Stimulated activated CD8-positive, alpha-beta memory T cell treated with anti-CD3 and anti-CD28 coated beads, Interleukin-7, amount 100 ng/mL, for 1 hour (primary cell): ENCODE measurements at places on chromosomes 5 and 9.

DNA sequence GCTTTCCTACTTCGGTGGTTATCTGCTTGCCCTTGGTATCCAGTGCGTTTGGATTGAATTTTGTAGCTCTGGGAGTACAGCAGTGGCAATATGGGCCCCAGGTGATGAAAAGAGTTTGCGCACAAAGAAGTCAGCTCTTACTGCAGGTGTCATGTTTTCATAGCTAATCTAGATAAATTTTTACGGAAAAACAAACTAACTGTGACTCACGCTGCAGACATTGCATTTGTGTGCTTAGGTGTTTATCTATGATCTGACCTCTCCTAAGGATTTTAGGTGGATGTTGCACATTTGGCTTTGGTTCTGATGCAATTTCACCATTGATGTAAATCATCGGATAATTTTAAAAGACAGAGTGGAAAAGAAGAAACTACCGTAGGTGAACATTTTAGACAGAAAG is 92.1 kb downstream of the VCAN start:
- DNase-seq = no peak

DNA sequence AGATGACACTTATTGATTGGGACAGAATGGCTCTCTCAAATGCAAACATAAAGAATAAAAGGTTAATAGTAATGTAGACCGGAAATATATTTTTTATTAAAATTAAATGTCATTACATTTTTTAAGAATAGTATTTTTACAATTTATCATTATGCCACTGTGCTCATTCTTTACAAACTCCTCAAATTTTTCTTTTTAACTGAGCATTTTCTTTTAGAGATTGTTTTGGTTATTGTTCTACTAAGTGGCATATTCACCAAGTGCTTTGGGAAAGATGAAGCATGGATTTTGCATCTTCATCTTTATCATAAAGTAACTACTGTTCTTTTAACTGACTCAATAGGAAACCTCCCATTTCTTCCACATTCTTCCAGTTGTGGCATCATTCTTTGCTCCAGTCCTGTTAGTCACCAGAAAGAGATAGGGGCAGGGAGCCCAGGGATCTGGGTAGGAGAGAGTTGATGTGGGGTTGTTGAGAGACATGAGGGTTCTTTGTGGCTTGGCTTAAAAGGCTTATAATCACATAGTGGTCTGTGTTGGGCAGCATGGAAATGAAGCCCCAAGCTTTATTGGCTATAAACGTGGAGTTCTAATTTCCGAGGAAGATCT is 69.8 kb downstream of the SYK start:
- DNase-seq = no peak

DNA sequence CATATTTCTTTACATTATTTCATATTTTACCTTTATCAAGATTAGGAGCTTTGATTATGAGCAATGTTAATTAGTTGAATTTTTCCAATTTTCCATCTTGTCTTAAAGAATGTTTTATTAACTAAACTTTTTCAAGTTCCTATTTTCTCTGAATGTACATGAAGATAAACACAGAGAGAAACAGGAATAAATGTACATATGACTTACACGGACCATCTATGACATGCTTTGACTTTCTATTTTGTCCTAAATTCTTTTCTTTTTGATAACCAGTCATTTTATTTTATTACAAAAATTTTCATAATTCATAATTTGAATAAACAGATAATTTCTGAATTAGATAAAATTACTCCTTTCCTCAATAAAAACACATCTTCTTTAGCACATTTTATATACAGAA is 1038.8 kb upstream of the ARRDC3 start:
- no peak for DNase-seq

- no peak for DNase-seq
These were observed 158.1 kb downstream of the ATP10B start for GRCh38 chr5:160693831-160694465.

- no peak for DNase-seq
These were observed 128.7 kb downstream of the NIPBL start for GRCh38 chr5:37005252-37005651.

DNA sequence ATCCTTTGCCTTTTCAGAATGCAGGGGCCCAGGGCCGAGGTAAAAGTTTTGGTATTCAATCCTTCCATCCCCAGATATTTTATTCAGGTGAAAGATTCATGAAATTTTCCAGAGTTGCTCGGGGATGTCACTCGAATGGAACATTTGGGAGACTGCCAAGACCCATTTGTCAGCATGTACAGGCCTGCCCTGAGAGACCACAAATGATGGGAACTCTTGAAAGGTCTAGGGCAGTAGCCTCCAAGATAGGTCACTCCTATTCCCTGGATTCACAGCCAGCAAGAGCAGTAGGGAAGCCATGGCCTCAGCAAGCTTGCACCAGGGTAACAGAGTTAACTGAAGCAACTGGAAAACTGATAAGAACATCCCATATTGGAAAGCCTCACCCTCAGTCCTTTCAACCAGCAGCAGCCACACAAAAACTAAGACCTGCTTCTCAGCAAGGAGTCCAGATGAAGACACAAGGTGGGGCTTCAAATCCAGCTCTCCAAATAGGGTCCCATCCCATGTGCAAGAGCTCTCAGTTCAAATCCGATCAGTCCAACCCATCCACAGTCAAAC is 12.5 kb downstream of the CARD6 start:
- no peak for DNase-seq

DNA sequence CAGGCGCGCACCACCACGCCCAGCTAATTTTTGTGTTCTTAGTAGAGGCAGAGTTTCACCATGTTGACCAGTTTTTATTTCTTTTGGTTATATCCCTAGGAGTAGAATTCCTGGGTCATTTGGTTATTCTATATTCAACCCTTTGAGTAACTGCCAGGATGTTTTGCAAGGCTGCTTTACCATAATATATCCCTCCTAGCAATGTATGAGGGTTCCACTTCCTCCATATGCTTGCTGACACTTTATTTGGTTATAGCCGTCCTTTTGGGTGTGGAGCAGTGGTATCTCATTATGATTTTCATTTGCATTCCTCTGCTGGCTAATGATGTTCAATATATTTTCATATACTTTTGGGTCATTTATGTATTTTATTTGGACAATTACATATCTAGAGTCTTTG is 81.2 kb downstream of the RAB24 start:
- no peak for DNase-seq

GRCh38 chr5:27810458-27810857 is 772.1 kb upstream of the CDH9 start:
- no peak for DNase-seq

DNA sequence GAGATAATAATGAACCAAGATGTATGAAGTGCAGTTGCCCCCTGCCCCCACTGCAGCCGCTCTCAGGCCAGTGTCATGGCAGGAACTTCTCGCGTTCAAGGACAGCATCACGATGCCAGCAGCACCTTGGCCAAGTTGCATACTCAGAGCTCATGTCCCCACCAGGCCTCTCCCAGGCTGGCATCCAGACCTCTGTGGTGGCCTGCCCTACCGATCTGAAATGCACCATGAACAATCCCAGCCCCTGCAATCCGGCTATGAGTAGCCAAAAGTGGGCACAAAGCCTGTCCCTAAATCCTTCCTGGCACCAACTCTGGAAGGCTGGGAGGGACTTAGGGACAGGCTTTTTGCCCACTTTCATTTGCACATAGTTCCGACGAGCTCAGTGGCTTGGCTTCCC is 140.9 kb downstream of the PAX5 start:
- no peak for DNase-seq

DNA sequence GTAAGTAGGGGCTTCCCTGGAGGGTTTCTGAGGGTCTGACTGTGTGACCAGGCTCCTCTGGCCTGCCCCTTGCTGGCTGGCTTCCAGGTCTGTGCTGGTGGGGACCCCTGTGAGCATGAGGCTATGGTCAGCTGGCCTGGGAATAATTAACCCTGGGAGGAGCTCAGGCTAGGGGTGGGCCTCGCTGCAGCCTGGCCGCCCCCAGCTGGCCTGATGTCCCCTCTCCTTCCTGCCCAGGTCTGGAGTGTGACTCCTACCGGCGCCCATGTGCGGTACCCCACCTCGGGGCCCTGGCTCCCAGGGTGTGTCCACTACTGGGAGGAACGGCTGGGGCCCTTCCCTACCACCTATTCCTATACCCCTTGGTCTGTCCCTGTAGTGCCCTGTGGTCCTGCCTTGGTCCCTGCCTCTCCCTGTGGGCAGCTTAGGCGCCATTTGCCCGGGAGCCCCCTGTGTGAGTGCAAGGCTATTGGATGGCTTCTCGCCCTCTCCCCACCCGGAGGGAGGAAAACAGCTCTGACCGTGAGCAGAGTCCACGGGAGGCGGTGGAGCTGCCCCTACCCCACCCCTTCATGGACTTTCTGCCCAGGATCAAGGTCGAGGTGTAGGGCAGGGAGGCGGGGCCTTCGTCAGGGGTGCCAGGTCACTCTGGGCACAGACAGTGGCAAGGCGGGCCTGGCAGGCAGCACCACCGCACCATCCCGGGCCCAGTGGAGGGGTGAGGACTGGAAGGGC is 9.4 kb downstream of the RXRA start:
- no peak for DNase-seq

DNA sequence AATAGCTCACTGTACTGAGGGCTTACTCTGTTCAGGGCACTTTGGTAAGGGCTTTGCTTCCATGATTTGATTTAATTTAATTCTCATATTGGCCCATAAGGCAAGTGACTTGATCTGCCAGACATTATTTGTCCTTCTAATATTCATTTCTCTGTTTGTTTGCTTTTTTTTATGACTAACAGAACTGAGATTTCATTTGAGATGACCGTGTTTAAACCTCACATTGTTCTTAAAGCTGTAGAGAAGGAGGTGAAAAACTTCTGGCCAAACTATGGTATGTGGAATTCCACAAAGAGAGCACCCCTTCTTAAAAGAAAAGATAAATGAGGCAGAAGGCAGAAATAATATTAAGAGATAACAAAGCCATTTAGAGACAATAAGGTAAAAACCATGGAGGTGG is 775.6 kb upstream of the ACO1 start:
- no peak for DNase-seq

GRCh38 chr9:94714494-94714893 is 12.0 kb upstream of the AOPEP start:
- no peak for DNase-seq

GRCh38 chr5:112385566-112385965 is 33.5 kb downstream of the EPB41L4A start:
- no peak for DNase-seq

GRCh38 chr5:41517909-41518308 is 7.5 kb upstream of the PLCXD3 start:
- no peak for DNase-seq

GRCh38 chr5:151742870-151743294 is 15.5 kb downstream of the ATOX1 start:
- no peak for DNase-seq

DNA sequence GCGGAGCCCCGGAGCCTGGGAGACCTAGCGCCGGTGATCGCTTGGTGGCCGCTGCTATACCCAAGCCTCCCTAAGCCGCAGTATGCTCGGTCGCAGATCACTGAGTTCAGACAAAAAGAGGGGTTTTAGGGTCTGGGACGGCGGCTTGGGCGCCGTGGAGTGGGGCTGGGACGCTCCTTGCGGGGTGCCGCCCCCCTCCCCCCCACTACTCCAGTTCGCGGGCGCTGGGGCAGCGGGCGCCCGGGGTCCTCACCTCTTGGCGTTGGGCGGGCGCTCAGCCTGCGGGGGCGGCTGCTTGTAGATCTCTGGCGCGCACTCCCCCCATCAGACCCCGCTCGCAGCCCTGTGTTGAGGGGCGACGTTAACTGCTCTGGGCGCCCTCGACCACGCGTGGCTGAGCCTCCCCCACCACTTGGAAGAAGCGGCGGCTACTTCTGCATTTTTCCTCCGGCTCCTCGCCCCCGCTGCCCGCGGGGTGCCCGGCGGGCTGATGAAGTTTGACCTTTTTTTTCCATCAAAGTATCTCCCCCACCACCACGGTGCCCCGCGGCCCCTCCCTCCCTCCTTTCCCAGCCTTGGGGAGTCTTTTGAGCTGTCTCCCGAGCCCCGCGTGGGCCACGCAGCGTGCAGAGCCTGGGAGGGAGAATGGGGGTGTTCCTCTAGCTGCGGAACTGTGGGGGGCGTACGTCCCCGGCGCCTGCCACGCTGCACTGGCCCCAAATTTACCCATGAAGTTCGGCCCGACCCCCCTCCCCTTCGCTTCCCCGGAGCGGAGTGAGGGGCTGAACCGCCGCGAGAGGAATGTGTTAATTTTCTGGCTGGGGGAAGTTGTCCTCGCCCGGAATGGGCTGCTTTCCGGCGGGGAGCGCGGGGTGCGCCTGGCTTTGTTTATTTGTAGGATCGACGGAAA is 1.2 kb downstream of the CXXC5 start:
- no peak for DNase-seq

DNA sequence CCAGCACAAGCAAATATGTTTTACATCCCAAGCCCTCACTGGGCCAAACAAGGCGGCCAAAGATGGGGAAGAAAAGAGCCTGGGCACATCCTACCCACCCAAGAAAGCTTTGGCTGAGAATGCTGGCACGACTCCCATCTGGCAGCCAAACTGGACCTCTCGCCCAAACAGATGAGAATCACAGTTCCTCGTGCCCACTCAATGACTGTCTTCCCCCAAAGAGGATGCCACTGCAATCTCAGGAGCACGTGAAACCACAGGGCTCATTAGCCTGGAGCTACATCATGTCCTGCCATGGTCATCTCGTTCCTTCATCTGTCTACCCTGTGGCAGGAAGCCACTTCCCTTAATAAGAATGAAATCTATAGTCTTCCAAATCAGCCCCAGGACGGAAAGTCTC is 536.8 kb downstream of the BNC2 start:
- no peak for DNase-seq

DNA sequence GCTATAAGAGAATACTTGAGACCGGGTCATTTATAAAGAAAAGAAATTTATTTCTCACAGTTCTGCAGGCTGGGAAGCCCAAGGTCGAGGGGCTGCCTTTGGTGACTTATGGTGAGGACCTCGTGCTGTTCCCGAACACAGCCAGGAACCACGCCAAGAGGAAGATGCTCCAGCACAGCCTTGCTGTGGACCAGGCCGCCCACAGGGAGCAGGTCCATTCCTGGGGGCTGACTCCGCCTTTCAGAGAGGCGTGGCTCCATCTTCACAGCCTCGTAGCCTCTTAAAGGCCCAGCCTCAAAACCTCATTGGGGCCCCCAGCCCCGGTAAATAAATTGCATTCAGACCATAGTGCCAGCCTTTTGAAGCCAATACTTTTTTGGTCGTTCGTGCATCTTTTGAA is 93.5 kb upstream of the CACNA1B start:
- DNase-seq = no peak

- no peak for DNase-seq
These were observed 99.8 kb downstream of the ACTL7B start for GRCh38 chr9:108755979-108756378.

GRCh38 chr5:153511622-153512021 is 21.2 kb downstream of the GRIA1 start:
- no peak for DNase-seq

GRCh38 chr9:126336736-126337325 is 10.2 kb downstream of the MVB12B start:
- no peak for DNase-seq

- no peak for DNase-seq
These were observed 280.8 kb downstream of the CDH10 start for GRCh38 chr5:24363789-24364481.

DNA sequence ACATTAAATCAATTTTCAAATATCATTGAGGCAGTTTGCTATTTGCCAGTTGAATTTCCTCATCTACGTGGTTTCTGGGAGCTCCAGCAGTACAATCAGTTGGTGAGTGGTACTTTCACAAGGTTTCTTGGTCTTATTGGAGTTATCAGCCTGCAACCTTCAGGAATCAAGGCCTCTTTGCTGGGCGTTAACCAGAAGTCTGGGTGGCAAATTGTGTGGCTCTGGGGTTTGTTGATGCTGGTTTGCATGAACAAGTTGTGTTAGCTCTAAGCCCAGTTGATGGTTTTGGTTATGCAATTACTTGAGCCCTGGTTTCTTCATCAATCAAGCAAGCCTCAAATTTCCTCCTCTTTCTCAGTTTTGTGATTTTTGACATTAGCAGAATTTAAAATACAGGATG is 152.9 kb upstream of the ANKRD55 start:
- no peak for DNase-seq

- no peak for DNase-seq
These were observed 16.2 kb downstream of the LMNB1 start for GRCh38 chr5:126793097-126793496.
